ENCODE measurements at places on chromosomes 2 and 18.
A peak's percentile ranks its signal among the peaks of the same experiment; 100 is the strongest.

DNA sequence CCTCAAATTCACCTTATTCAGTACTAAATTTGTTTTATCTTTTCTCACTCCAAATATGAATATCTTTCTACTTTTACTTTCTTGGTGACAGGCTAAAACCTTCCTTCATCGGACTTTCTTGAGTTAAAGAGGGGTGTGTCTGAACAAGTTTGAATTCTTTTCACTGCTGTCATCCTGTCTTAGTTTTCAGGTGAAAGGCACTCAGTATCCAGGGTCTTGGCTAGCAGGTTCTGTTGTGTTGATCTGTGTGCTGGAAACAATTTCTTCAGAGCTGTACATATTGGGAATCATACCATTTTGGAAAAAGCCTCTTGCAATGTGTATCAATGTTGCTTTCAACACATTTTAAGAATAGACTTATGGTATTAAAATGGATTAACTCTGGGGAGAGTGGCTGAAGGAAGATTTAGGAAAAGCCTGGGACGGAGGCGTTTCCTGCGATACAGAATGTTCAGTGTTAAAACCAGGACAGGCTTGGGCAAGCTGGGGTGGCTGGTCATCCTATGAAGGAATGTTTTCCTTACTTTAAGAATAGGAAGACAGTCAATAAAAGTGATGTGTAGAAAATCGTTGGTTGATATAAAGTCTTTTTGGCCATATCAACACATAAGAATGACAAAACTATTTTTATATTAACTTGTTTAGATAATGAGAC, 350.7 kb upstream of the SPRED2 start:
- no peak for DNase-seq

DNA sequence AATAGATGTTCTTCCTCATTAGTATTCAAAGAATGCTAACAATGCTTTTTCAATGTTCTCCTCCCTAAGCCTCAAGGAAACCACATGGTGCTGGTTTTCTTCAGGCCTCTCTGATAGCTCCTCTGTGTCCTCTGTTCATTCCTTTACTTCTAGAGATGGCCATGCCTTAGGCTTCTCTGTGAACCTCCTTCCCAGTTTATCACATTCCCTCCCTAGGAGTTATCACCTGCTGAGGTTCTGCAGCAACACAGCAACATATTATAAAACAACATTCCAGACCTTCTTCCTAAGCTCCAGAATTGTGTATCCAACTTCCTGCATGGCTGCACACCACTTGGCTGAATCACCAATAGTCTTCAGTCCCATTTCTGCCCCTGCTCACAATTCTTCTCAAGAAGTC, 325.5 kb downstream of the IRS1 start:
- no peak for DNase-seq

DNA sequence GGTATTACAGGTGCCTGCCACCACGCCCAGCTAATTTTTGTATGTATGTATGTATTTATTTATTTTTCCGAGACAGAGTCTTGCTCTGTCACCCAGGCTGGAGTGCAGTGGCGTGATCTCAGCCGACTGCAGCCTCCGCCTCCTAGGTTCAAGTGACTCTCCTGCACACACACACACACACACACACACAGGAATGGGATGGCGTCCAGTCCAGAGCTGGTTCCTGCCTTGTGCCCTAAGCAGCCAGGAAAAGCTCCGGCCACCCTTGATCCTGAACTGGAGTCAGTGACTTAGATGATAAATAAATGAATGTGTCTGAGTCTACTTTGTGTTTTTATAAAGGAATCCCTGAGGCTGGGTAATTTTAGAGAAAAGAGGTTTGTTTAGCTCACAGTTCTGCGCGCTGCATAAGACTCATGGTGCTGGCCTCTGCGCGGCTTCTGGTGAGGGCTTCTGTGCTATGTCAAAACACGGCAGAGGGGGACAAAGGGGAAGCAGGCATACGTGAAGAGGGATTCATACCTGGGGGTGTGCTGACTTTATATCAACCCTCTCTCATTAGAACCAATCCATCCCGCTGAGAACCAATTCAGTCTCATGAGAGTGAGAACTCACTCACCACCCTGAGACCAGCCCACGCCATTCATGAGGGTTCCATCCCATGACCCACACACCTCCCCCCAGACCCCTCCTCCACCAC, 59.7 kb upstream of the PHLPP1 start:
- no peak for DNase-seq

GRCh38 chr18:22467760-22468553, 50.2 kb upstream of the CTAGE1 start:
- peak; percentile 91 for DNase-seq

DNA sequence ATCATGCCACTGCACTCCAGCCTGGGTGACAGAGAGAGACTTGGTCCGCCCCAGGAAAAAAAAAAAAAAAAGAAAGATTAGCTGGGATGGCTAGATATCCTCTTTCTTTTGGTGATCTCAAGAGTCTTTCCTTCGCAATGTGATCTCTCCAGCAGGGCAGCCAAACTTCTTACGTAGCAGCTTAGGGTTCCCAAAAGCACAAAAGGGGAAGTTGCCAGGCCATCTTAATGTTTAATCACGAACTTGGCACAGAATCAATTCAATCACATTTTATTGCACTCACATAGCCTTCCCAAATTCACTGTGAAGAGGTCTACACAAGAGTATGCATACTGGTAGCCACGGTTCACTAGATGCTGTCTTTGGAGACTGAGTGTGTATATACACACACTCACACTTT, 53.1 kb downstream of the VIL1 start:
- DNase-seq: no peak

DNA sequence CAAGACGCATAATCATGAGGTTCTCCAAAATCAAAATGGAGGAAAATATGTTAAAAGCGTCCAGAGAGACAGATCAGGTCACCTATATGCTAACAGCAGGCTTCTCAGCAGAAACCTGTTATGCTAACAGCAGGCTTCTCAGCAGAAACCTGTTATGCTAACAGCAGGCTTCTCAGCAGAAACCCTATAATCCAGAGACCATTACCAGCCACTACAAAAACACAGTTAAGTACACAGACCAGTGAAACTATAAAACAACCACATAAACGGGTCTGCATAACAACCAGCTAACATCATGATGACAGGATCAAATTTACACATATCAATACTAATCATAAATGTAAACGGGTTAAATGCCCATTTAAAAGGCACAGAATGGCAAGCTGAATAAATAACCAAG, 1548.4 kb upstream of the TMEFF2 start:
- no peak for DNase-seq

DNA sequence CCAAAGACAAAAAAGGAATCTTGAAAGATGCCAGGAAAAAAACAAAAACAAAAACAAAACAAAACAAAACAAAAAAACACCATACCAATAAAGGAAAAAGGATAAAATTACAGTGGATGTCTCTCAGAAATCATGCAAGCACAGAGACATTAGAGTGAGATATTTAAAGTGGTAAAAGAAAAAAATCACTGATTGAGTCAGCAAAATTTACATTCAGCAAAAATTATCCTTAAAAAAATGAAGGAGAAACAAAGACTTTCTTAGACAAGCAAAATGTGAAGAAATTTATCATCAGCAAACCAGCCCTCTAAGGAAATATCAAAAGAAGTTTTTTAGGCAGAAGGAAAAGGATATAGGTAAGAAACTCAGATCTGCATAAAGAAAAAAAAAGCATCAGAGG, 10.2 kb upstream of the GKN1 start:
- no peak for DNase-seq

- DNase-seq: peak; percentile 84
Measured at GRCh38 chr18:70044632-70045031, 97.0 kb upstream of the CD226 start.

DNA sequence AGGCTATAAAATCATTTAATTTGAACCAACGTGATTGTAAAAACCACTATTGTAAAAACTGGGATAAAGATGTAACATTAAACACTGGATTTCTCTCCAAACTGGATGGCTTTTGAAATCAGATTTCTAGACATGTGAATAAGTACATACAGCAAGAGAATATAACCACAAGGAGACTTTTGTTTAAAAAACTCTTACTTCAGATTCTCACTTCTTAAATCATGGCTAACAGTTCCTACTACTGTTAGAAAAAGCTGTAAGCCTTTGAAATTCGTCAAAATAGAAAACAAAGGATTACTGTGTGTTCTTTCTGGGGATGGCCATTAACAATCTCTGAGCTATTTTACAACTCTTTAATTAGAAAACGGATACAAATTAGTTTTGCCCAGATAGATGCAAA, 39.4 kb upstream of the SH3BP4 start:
- no peak for DNase-seq

DNA sequence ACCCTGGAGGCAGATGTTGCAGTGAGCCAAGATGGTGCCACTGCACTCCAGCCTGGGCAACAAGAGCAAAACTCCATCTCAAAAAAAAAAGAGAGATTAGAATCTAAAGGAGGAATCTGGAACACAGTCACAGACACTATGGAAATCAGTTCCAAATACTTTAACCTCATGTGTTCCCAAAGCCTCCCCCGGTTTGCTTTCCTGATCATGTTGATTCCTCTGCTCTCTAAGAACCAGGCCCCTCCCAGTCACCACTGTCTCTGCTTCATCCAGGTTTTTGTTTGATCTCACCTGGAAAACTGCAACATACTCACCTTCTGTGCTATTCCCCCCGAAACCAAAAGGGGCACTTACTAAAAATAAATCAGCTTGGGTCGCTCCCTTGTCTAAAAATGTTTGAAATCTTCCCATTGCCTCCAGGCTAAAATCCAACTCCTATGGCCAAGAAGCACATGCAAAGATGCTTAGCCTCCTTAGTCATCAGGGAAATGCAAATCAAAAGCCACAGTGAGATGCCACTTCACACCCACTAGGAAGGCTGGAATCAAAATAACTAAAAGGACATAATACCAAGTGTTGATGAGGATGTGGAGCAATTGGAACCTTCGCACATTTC, 6.2 kb upstream of the NEU2 start:
- DNase-seq: no peak

- DNase-seq: no peak
Measured at GRCh38 chr2:14944562-14945346, 312.2 kb downstream of the LRATD1 start.

- DNase-seq: no peak
Measured at GRCh38 chr18:1294229-1294628, 389.6 kb downstream of the ADCYAP1 start.

GRCh38 chr2:37215250-37215649, 16.1 kb downstream of the CEBPZ start:
- no peak for DNase-seq

- DNase-seq: no peak
Measured at GRCh38 chr2:219634171-219634940, 6.9 kb downstream of the SLC4A3 start.

GRCh38 chr2:77201755-77202154, 320.4 kb downstream of the LRRTM4 start:
- DNase-seq: no peak

DNA sequence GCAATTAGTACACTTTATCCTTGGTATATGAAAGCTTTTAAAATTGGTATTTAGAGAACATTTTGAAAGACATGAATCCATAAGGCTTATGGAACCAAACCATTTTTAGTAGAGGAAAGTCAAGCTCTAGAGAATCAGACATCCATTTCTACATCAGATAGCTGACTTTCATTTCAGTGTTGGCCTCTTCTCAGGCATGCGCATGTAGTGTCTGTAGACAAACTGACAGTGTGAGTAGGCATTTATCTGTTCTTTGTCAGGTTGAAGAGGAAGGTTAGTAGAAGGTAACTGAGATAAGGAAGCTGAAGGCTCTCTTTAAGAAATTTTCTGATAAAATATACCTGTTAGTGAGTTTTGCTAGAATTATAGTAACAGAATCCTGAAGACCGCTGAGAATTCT, 221.9 kb upstream of the SIX3 start:
- DNase-seq: no peak

- DNase-seq: no peak
Measured at GRCh38 chr2:190052307-190052706, 10.2 kb downstream of the MSTN start.

DNA sequence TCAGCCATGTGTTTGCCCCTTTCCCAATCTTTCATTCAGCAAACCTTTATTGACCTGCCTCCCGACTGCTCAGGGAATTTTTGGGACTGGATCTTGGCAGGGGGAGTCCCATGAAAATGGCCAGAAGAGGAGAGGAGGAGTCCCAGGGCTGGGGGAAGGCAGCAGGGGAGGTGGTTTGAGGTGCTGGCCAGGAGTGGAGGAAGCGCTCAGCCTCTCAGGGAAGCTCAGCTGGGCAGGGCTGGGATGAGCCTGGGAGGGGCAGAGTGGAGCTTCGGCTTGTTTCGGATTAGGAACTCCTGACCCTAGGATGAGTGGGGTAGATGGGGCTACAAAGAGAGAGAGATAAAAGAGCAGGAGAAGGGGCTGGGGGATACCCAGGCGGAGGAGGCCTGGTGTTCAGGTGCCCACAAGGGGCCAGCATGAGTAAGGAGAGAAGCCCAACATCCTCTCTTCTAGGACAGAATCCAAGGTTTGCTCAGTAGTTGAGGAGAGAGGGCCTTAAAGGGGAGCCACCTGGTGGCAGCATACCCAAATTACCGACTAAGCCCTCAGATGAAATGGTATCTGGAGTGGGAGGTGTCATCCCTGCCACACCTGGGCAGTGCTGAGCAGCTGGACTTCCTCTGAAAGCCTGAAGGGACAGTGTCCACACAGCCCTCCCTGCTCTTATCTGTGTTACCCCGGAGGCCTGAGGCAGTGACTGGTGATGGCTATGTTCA, 91.1 kb downstream of the INHBB start:
- no peak for DNase-seq

- no peak for DNase-seq
Measured at GRCh38 chr2:6470518-6470917, 395.2 kb downstream of the CMPK2 start.

DNA sequence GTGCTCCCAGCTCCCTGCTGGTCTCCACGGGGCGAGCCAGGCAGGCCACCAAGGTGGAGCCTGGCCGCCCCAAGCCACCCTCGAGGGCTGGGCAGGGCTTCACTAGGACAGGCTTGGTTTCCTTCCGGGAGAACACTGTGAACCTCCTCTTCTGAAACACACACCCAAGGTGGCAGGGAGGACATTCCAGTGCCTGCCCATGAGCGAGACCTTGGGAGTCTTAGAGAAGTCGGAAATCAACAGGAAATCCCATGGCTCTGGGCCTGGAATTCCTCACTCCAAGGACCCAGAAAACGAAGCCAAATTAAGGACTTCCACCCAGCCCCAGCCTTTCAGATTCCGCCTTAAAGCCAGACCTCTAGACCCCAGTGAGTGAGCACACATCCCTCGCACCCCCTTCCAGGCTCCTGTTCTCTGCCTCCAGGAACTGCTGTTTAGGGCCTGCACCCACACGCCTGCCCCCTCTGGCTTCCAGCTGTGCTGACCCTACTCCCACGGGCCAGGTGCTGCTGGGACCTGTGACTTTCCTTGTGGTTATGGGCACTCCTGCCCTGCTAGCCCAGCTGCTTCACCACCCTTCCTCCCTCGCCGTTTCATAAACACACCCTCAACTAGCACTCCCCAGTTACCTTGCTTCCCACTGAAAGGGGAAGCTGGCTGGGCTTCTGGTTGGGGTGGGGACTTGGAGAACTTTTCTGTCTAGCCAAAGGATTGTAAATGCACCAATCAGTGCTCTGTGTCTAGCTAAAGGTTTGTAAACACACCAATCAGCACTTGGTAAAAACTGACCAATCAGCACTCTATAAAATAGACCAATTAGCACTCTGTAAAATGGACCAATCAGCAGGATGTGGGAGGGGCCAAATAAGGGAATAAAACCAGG, 13.7 kb downstream of the GPR17 start:
- no peak for DNase-seq

- DNase-seq: no peak
Measured at GRCh38 chr18:10116574-10116973, 202.8 kb downstream of the VAPA start.

- DNase-seq: no peak
Measured at GRCh38 chr2:191018048-191018447, 4.1 kb upstream of the STAT1 start.
